ENCODE measurements at places on chromosomes 5 and 9.

DNA sequence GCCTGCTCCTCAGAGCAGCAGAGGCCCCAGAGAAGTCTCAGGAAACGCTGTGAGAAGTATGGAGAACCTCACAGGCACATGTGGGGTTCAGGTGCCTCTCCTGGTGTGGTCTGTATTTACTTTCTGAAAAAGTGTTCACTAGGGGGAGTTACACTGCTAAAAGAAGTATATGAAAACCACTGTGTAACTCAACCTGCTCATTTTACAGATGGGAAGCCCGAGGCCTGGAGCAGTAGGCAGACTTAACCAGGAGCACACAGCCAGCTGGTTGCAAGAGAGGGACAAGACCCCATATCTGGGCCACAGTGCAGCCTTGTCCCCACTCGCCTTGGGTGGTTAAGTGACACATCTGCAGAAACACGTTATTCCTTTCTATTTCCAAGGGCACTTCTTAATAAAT, 112.8 kb upstream of the SAP30L start:
- no peak for DNase-seq

GRCh38 chr9:70861797-70862196, 259.6 kb downstream of the TRPM3 start:
- DNase-seq: no peak

DNA sequence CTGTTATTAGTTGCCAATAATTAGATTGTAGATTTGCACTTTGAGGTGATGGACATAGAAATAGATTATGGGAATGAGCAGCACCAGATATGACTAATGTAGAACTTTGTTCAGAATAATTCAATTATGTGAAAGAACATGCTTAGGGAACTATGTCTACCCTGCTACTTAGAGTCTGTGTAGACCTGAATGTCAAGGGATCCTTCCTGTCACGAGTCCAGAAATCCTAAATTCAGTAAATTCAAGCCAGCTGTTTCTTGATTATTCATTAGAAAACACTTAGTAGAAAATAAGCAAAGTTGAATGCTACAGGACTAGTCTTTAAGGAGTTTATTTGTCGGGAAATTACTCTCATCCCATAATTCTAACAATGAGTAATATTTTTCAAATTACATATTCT, 887.3 kb upstream of the SEMA6A start:
- no peak for DNase-seq

GRCh38 chr9:32708480-32709150, 73.1 kb upstream of the TAF1L start:
- DNase-seq: no peak

DNA sequence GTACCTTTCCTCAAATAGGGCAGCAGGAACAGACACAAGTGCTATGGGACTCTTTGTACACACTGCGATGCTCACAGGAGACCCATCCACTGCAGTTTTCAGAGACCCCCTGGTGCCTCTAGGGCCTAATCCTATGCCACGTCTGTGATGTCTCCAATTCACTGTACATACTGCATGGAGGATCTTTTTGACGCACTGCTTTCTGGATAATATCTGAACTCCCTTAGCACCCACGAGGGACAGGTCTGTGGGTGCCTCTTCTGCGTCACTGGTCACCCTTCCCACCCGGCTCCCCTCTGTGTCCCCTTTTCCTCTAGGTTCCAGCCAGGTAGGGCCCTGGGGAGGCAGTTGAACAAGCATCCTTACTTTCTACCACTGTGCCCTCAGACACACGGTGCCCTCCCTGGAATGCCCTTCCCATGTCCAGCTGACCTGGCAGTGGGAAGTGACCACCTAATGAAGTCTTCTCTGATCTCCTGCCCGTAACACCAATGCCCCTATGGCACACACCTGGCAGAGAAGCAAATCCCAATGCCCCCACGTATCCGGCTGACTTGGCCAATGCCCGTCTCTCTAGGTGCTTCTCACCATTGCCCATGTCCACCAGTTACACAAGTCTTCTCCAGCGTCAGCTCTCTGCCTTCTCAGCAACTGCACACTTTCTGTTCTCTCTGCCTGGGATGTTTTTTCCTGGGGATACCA, 41.5 kb downstream of the FOXI1 start:
- DNase-seq: no peak

GRCh38 chr5:116595498-116595897, 20.9 kb upstream of the SEMA6A start:
- no peak for DNase-seq

DNA sequence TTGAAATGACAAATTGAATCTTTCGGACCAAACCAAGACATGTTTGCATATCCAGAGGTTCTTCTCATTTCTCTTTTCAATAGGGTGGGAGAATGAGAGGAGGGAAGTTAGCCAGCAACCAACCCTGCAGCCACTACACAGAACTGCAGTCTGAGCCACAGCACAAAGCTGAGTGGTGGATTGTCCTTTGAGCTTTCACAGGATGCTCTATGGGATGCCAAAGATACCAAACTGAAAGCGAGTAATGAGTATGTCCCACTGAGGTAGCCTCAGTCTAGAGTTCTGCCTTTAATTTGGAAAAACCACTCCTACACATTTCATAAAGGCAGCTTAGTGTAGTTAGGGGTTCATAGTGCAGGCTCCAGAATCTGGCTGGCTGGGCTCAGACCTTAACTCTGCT, 114.9 kb downstream of the MARCHF3 start:
- DNase-seq: no peak

DNA sequence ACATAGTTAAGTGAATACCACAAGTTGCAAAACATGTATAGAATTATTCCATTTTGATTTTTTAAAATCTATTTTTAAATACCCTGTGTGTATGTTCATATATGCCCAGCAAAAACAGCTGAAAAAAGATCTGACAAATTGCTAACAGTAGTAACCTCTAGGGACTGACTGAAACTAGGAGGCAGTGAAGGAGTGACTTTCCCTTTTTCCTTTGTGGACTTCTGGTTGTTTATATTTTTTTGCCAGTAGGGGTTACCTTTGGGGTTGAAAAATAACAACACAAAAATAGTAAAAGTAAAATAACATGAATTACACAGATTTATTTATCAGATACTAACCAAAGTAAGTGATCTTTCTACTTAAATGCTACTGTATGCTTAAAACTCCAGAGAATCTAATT, 2.9 kb downstream of the MEGF9 start:
- no peak for DNase-seq

GRCh38 chr5:90930756-90931431, 372.3 kb downstream of the ADGRV1 start:
- DNase-seq: no peak

GRCh38 chr9:36690412-36691168, 117.9 kb downstream of the MELK start:
- no peak for DNase-seq

GRCh38 chr5:135831439-135831838, 3.0 kb upstream of the SLC25A48 start:
- no peak for DNase-seq

- no peak for DNase-seq
Measured at GRCh38 chr9:113388833-113389232, 12.0 kb upstream of the HDHD3 start.

- no peak for DNase-seq
Measured at GRCh38 chr5:43044181-43044914, 4.2 kb upstream of the ANXA2R start.

GRCh38 chr5:81980598-81981260, 8.9 kb downstream of the ATG10 start:
- no peak for DNase-seq

- DNase-seq: no peak
Measured at GRCh38 chr9:114804505-114804904, 1.3 kb downstream of the TNFSF15 start.

GRCh38 chr9:3528451-3528850, 2.6 kb upstream of the RFX3 start:
- no peak for DNase-seq

DNA sequence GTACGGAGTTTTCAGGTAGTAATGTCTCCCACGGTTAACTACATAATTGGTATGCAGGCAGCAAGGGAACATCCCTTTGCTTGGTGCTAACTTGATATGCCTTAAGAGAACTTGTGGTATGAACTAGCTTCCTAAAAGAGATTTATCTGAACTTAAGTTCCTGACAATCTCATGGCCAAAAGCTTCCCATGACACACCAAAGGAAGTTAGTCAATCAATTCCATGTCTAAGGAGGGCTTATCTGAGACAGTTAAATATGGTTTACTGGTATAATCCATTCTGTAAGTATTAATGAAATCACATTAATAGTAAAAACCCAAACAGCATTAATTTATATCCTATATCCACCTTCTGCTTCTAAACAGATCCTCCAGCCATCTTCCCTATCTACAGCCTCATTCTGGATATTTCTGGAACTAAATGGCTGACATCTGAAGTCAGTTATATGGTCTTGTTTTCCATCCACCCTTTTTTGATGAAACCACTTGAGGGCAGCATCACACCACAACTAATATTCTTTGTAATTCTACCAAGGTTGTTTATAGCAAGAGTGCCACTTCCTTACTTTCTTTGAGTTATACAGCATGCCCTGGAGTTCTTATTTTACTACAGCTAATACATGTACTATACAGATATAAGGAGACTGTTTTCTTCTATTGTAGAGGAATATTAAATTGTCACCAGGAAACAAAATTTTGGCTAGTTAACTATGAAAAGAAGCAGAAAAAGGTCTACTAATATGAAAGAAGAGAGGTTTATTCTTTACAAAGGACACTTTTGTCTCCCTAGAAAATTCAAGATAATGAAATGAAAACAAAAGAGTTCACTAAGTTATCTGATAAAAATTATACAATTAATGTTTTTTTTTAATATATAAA, 34.7 kb downstream of the SHOC1 start:
- peak; percentile 13 for DNase-seq

- DNase-seq: no peak
Measured at GRCh38 chr5:140259500-140259899, 43.4 kb downstream of the PFDN1 start.

Data from NCI-H2107 (cell line).